Foreskin keratinocyte (primary cell): ENCODE measurements at places on chromosomes 5 and 9.

DNA sequence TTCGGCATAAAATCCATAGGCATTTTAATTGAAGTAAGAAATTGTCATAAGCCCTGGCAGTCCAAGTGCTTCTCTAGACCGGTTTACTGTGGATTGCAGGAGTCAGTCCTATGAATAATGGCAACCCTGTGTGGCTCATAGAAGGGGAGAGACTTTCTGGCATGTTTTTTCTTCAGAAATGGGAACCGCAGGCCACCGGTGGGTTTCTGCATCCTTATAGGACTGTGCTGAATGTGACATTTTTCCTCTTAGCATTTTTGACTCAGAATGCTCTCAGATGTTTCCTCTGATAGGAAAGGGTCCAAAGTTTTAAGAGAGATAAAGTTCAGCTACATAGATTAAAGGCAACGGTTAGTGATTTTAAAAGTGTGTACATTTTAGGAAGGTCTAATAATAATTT is 6.3 kb downstream of the DAPK1 start:
- DNase-seq = no peak

- peak; percentile 20 for DNase-seq
These were observed 291.9 kb upstream of the PDE4D start for GRCh38 chr5:60185231-60186099.

- DNase-seq = no peak
These were observed 715 bp downstream of the FGF10 start for GRCh38 chr5:44388321-44389089.

GRCh38 chr9:115636596-115636995 is 517.0 kb upstream of the PAPPA start:
- peak; percentile 72 for DNase-seq

GRCh38 chr5:141898448-141899049 is 20.3 kb upstream of the PCDH1 start:
- no peak for DNase-seq

DNA sequence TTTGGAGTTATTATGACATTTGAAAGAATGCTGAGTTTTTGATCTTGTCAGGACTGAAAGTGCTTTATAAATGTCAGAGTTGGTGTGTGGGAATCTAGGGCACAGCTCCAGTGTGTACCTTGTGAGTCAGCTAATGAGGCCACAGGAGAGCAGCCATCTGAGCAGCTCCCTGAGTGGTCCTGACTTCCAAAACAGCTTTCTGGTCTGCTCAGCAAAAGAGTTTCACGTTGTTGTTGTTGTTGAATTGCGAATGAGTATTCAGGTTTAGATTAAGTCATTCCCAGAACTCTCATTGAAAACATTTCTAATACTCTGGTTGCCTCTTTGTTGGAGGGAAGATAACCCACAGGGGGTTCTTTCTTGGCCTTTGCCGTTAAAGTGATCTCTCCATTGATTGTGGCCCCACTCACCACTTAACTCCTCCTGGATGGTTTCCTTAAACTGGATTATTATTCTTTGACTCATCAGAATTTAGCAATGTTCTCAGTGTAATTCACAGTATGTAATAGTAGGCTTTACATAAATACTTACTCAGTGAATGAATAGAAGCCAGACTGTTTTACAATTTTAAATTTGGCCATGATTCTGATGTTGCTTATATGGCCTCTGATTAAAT is 125.1 kb upstream of the SGCD start:
- DNase-seq = no peak

- DNase-seq = no peak
These were observed 38.9 kb downstream of the AGTPBP1 start for GRCh38 chr9:85702726-85703289.

DNA sequence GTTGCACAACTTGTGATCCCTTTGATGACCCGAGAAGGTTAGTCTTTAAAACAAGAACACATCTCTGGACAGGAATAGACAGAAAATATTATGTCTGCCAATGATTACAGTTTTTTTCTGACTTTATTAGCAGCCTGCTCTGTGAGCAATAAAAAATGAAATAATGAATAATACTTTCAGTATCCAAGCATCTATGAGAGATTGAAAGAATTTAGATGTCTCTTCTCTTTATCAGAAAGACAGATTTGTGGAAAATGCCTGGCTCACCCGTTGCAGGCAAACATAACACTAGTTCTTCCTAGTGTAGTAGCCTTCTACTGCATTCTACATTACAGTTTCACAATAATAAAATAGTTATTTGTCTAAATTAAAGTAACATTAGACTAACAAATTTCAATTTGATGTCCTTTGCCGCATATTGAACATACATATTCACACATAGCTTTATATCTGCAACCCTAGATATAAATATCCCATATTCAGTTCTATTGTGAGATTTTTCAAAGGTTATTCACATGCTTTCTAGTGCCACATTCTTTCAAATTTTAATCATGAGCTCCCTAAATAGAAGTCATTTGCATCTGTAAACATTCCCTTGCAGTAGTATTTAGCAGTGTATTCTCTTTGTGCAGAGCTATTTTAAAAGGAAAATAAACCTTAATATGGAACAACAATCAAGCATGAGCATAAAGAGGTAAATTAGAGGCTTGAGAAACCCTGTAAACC is 267.3 kb downstream of the EFNA5 start:
- DNase-seq = no peak

GRCh38 chr9:134059188-134059641 is 8.6 kb downstream of the BRD3 start:
- no peak for DNase-seq

DNA sequence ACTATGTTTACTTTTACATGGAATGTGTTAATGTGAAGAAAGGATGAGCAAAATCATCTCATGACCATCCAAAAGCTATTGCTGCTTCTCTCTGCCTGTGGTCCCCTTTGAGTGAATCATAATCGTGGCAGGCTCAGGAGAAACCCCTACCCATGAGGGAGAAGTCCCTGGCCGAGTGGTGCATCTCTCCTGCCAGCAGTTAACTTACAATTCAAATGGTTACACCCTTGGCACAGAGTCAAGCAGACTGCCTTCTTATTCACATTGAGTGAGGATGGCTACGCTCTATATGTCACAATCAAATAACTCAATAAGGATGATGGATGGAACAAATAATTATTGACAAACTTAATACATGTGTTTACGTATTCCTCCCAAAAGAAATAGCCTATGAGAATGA is 179.1 kb downstream of the FGF1 start:
- DNase-seq = no peak

DNA sequence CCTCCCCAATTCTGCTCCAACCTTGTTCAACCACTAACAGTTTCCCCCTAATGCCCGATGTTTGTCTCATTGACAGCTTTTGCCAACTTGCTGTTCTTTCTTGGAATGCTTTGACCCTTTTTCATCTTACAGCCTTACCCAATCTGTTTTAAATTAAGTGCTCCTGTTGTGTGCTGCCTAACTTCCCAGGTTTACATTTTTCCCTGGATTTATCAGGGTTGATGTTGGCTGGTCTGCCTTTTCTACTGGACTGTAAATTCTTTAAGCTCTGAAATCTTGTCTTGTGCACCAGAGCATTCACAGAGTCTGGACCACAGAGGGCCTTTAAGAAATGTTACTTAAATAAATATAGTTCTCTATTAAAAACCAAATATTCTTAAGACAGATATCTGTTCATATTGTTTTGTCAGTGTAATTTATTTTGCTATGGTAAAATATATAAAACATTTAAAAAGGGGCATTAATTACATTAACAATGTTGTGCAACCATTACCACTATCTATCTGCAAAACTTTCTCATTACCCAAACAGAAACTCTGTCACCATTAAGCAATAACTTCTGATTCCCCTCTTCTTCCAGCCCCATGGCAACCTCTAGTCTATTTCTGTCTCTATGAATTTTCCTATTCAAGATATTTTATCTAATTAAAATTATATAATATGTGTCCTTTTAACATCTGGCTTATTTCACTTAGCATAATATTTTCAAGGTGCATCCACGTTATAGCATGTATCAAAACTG is 73.0 kb downstream of the OSTF1 start:
- no peak for DNase-seq

- DNase-seq = peak; percentile 65
These were observed 164.8 kb upstream of the VCAN start for GRCh38 chr5:83306572-83307241.

- DNase-seq = no peak
These were observed 478 bp downstream of the RAB14 start for GRCh38 chr9:121201045-121201737.
